ENCODE measurements at places on chromosomes 5 and 9.

GRCh38 chr5:98999631-99000030, 70.8 kb upstream of the CHD1 start:
- DNase-seq: no peak

DNA sequence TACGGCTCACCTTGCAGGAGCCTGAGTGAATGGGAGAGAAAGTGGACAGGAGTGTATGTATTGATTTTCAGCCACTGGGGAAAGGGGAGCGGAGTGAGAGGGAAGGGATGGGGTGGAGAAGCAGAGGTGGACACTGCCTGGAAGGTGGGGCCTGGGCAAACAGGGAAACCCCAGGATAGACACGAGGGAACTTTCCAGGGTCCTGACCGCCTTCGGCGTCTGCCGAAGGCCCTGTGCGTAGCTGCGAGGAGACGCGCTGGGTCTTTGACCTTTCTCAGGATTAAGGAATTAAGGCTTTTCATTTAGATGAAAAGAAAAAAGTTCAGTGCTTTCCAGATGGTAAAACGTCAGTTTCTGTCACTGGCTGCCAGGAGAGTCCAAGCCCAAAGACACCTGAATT, 134.6 kb upstream of the RAPGEF1 start:
- no peak for DNase-seq

GRCh38 chr5:56369361-56369811, 136.3 kb upstream of the ANKRD55 start:
- no peak for DNase-seq

GRCh38 chr5:180668835-180669596, 19.6 kb upstream of the FLT4 start:
- no peak for DNase-seq

DNA sequence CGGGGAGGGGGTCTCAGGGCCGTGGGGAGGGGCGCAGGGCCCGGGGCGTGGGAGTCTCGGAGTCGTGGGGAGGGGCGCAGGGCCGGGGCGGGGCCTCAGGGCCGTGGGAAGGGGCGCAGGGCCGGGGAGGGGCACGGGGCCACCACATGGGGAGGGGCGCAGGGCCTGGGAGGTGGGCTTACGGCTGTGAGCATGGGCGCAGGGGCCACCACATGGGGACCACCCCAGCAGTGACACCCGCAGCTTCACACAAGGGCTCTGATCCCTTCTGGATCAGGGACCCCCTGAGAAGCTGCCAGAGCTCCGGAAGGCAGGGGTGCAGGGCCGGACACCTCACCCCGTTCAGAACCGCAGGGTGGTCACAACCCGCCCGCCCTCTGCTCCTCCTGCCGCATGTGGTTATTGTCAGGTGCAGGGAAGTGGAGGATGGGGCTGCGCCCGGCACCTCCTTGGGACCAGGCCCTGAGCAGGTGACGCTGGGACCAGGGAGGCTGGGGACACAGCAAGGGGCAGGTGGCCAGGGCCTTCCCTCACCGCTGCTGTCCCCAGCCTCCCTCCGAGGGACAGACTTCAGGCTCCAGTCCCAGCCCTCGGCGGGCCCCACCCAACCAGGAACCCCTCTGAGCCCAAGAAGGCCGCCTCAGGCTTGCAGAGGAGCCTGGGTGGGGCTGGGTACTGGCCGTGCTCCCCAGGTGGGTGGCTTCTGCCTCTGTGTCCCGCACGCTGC, 53.7 kb downstream of the EXD3 start:
- DNase-seq: no peak

DNA sequence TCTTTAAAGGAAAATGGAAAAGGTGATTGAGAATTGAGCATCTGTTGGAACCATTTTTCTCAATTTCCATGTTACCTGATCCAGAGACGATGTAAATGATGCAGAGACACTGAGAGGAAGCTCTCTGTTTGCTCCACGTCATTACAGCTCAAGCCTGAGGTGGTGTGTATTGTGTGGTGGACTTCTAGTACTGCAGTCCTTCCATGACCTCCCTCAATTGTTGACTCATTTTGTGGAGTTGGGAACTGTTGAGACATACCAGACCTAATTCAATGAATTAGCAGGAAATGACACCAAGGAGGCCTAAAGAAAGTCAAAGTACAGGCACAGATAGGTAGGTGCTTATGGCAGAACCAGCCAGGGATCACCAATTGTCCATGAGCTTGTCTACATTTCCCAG, 15.6 kb upstream of the LVRN start:
- DNase-seq: no peak

- no peak for DNase-seq
Observed at GRCh38 chr5:133489632-133490031, 122.7 kb downstream of the FSTL4 start.

DNA sequence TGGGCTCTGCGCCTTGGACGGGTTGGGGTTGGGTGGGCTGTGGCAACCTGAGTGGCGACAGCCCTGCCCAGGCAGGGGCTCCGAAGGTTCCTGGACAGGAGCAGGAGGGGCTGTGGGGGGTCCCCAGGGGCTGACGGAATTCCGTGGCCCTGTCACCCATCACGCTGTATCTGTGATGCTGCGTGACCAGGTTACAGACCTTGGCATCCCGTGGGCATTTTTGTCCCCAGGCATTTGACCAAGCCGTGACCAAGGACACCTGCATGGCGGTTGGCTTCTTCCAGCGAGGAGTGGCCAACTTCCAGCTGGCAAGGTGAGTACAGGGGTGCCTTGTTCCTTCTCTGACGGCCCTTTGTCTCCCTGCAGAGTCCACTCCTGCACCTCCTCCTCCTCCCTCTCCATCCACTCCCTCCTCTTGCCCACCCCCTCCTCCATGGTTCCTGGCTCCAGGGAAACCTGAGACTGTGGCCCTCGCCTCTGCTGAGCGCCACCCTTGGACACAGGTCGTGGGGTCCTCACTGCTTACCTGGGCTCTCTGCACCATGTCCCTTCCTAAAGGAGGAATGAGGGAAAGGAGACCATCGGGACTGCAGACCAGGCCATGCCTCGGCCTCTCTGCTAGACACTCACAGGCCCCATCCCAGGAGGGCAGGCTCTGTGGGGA, 3.0 kb downstream of the NOXA1 start:
- DNase-seq: no peak

DNA sequence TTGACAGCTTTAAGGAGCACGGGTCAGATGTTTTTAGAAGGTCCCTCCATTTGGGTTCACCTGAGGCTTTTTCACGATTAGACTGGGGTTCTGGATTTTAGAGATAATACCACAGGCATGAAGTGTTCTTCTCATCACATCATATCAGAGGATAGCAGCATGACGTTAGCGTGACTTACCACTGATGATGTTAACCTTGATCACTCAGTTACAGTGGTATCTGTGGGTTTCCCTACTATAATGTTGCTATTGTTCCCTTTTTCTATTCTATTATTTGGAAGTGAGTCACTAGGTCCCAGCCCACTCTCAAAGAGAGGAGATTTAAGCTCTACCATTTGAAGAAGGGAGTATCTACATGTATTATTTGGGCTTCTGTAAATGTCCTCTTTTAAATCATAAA, 300.0 kb downstream of the MAST4 start:
- no peak for DNase-seq

DNA sequence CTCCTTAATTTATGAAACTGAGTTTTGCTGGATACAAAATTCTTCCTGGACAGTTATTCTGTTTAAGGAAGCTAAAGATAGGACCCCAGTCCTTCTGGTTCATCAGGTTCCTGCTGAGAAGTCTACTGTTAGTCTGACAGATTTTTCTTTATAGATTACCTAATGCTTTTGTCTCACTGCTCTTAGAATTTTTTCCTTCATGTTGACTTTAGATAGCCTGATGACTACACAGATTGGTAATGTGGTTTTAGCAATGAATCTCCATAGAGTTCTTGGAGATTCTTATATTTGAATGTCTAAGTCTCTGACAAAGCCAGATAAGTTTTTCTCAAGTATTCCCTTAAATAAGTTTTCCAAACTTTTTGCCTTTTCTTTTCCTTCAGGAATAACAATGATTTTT, 419.7 kb downstream of the CDH10 start:
- DNase-seq: no peak

DNA sequence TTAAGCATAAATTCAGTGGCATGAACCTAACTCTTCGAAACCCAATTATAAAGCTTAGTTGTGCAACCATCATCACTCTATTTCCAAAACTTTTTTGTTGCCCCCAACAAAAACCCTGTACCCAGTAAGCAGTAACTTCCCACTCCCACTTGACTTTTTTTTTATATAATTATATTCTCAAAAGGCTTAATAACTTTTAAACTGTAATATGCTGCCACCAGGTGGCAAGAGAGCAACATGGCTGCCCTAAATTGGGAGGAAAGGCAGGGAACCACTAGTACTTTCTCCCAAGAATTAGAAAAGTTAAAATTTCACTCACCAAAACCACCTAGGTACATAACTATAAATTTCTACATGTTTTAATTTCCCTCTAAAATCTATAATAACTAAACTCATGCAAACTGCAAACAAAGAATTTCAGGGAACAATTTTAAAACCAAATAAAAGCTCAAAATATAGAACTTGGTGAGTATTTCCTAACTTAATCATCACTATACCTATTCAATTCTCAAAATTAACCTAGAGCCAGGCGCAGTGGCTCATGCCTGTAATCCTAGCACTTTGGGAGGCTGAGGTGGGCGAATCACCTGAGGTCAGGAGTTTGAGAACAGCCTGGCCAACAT, 50.2 kb upstream of the RNF38 start:
- DNase-seq: no peak

GRCh38 chr5:75460532-75460931, 50.9 kb downstream of the CERT1 start:
- no peak for DNase-seq

DNA sequence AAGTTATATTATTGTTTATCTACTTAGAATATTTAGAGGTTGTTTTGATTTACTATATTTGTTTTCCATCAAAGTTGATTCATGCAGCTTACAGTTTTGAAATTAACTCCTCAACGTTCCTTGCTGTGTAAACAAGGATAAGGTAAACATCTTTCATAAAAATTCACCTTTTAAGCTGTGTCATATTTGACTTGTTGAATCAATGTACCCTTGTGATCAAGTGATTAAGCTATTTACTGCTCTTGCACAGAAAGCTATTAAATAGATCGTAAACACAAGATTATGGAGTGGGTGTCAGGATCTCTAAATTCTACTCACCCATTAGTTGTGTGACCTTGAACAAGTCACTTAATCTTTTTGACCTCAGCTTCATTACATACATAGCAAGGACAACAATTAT, 2054.0 kb upstream of the NUDT12 start:
- DNase-seq: no peak

GRCh38 chr5:103389846-103390245, 131.3 kb downstream of the MACIR start:
- no peak for DNase-seq

DNA sequence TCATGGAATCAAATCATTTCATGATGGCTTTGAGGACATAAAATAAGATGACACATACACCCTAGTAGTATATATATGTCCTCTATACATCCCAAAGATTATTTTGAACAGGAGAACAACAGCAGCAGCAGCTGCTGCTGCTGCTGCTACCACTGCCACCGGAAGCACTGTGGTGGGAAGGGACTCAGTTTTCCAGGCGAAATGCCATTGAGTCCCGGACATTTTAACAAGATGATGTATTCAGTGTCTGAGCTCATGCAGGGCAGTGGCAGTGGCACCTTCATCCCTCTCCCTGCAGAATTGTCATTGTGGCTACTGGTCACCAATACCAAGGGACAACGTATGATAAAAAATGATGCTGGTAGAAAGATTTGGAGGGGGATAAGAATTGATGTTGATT, 151.3 kb downstream of the CHSY3 start:
- no peak for DNase-seq

DNA sequence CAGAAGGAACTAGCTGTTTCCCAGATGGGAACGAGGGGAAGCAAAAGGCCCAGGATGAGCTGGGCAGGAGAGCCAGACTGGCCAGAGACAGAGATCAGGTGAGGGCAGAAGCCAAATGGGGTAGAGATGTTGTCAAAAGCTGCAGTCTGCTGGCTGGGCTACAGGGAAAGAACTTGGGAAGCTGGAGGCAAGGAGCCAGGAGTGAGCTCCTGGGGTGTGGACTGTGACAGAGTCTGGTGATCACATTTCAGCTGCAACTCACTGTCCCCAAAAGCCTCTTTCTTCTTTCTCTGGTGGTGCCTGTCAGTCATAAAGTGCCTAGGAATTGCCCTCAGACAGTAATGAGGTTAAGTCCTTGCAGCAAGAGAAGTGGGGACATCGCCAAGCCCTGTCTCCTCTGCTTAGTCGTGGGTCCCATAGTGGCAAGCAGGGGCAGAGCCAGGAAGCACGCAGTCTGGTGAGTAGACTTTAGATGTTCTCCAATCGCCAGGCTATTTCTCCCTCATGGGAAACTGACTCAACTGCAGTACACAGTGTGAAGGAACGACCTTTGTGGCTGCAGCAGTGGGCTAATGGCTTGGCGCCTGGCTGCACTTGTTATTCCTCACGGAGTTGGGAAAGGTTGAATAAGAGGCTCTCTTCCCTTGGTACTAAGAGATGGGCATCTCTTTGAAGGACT, 2.5 kb upstream of the FSD1L start:
- DNase-seq: no peak

DNA sequence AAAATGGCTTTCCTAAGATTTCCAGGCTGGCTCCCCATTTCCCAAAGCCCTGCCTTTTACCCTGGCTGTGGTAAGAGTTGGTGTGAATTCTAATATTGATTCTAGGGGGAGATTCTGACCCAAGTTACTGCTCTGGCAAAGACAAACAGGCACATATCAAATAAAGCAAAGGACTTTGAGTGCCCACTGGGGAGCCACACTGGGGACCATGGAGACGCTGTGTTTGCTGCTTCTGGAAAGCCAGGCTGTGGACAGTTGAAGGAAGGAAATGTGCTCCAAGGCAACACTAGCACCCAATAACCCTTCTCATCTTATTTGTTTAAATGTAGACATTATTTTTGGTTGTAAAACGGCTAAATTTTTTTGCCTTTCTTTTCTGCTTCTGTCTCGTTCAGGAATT, 78.7 kb downstream of the SNCAIP start:
- no peak for DNase-seq

DNA sequence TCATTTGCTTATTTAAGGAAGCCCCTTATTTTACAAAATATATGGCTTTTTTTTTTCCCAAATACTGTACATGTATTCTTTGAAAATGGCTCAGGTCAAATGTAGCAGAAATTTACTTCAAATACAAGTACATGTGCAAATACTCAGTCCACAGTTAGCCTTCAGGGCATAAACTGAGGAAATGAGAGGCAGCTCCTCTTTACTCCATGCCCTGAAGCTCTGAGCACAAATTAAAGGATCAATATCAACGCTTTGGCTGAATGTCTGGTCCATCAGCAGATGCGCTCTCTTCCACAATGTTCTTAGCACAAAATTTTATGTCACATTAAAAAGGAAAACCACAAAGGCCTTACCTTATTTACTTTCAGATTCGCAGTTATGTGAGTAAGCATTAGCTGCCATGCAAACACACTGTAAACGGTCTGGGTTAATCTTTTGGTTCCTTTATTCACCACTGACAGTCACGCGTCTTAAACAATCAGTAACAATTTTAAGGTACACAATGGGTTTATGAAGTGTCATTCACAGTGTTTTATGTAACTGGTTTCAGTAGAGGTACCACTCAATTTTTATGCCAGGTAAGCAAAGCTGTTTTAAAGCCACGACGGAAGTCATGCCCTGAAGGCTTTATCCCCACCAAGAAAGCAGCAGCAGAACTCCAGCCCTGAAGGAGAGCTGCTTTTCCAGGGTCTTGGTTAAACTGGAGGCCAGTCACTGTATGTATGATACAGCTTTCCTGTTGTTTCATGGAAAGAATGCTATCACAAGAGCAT, 103.4 kb downstream of the OTULIN start:
- DNase-seq: no peak
